ENCODE measurements at places on chromosomes 16 and 17.

DNA sequence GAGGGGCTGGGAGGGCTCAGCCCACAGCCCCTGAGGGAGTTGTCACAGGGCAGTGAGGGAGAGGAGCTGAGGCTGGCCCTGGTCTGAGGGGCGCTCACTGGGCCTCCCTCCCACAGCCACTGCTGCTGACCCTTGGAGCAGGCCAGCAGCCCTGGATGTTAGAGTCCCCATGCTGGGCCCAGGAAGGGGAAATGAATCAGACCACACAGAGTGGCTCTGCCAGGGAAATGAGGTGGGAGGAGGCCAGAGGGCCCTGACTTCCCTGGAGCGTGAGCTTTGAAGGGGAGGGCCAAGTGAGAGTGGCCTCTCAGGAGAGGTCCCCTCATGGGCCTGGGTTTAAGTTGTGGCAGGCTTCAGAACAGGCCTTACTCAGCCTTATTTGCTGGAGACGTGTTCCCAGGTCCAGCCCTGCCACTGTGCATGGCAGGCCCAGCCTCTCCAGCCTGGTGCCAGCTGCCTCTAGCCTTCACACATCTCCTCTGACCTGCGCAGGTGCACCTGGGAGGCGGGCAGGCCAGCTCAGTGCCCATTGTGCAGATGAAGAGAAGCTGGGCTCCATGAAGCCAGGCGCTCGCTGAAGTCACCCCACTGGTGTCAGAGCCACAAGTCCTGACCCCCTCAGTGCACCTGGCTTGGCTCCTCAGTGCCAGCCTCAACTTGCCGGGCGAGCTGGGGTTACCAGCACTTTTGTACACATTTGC lies 15.4 kb downstream of the GPT2 start:
- DNase-seq = no peak

DNA sequence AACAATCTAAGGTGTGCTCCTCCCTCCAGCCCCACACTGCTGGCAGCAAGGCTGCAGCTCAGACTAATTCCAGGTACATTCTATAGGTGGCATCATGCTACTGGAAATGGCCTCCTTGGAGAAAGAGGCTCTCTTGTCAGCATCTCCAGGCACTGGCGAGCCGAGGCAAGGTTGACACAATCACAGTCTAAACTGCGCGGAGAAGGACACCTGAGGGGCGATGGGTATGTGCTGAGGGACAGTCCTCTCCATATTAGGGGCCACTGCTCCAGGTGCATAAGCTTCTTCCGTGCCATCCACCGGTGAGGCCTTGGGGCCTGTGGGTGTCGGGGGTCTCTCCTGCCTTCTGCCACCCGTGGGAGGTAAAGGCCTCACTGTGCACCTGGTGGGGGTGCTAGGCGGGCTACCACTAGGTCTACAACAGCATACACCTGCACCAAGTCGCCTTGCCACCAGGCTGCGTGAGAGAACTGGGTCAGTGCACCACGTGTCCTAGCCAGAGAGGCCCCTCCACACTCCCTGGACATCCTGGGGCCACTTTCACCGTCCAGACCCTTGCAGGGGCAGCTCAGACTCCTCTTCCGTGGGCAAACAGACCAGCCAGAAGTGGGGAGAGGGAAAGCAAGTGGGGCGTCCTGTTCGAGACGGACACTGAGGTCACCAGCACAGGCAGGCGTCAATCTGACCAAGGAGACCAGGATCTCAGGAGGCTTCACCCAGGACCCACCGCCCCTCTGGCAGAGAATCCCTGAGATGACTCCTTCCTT lies 12.1 kb upstream of the CBX8 start:
- DNase-seq = no peak

- DNase-seq = no peak
Measured at GRCh38 chr16:10196999-10197398, 14.8 kb upstream of the GRIN2A start.

- DNase-seq = no peak
Measured at GRCh38 chr16:48999044-48999443, 282.6 kb downstream of the CBLN1 start.

DNA sequence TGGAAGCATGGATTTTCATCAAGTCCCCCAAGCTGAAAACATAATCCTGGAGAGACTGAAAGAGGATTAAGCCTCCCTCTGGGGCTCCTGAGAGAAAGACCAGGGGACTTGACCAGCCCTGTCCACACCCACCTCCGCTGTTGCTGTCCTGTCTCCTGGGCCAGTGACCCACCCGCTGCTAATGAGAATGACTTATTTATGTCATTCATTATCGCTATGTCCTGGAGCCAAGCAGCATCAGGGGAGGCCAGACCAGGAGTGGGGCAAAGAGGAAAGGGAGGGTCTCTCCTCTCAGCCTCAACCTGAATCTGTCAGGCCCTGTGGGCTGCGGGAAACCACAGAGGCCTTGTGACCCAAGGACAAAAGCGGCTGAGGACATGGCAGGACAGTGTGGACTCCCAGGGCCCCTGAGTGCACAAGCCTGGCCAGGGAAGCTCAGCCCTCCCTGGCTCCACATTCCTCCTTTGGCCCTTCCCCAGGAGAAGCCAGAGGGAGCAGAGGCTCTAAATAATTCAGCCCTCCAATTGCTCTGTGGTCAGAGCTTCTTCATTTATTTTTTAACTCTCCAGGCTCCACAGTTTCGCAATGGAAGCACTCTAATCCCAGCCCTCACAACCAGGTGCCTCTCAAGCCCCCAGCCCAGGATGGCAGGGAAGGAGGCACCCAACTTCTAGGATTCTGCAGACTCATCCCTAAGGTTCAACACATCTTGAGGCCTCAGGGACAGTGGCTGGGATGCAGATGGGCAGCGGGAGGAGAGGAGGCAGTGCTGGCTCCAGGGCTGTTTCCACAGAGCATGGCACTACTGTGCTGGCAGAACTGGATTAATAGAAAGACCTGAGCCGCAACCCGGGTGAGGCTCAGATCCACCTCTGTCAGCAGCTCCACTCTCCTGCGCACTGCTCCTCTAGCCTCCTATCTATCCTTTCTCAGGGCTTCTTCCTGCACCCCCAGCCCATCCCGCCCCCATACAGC lies 19.1 kb downstream of the CUEDC1 start:
- no peak for DNase-seq

DNA sequence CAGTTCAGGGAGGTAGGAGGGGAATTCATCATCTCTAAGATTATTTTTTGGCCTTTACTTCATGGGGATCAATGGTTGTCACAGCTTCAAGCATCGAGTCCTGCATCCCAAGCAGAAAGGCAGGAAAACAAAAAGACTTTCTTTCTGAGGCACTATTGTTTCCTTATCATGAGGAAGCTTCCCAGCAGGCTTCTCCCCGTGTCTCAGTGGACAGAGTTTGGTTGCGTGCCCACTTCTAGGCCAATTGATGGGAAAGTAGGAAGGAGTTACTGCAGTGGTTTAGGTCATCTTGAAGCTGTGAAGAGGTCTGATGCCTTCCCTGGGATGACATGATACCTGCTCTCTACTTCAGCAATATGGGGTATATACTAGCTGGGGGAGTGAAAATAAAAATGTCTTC lies 175.3 kb upstream of the CDH13 start:
- no peak for DNase-seq

DNA sequence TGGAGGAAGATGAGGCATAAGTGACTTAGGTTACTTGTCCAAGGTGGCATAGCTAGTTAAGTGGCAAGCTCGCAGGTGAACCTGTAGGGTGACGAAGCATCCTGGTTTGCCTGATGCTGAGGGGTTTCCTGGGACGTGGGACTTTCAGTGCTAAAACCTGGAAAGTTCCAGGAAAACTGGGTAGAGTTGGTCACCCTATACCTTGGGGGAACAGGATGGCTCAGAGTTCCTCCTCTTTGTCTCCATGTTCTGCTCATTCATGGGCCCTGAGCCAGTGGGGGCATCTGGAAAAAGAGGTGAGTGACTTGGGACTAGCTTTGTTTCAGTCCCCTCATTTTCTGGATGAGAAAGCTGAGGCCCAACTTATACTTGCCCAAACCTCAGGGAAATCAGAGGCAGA lies 268.0 kb upstream of the N4BP1 start:
- no peak for DNase-seq

DNA sequence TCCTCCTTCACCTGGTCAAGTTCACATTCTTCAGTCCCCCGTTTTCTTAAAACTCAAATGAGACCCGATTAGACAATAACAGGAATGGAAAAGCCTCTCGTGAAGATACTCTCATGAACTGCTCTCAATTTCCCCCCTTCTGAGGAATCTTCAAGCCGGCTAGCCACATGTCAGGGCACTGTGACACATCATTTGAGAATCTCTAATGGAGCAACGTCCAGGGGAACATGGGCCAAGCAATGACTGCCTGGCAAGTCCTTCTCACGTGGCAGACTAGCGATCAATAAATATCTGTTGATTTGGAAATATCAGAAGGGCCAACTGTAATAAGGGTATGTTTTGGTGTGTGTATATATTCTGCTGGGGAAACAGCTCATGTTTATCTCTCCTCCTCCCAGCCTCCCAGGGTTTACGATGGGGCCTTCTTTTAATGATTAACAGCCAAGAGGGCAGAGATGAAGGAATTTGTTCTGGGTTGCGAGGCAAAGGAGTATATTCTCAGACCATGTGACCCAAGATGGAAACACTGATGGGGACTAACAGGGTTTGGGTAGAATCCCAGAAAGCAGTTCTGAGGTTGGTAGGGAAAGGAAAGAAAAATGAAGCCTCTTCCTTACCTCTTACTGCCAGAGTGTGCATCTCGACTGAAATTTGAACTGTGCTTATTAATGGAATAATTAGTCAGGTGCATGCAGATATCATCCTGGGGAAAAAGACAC lies 21.4 kb downstream of the TTLL6 start:
- no peak for DNase-seq

DNA sequence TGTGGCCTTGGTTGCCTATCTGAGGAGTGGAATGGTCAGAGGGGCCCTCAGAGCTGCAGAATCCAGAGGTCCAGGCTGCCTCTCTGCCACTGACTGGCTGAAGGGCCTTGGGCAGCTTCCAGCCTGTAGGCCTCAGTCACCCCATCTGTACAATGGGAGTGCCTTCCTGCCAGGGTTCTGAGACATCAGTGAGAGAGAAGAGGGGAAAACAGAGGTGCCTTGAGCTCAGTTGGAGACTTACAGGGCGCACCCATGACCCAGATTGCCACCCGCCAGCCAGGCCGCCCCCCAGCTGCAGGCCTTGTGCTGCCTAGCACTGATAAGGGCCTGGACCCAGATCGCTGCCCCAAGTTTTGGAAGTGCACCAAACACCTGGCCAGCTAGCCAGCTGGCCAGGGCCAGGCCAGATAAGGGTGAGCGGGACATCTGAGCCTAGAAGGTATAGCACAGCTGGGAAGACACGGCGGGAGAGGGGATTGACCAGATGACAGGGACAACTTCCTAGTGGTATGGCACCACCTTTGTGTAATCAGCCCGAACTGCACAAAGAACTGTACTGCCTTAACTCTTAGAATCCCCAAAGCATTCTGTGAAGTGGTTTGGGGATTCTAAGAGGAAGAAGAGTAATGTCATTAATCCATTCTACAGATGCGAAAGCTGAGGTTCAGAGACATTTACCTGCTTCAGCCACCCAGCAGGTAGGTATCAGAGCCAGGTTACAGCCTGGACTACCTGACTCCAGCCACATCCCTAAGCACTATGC lies 1.4 kb downstream of the SLC4A1 start:
- no peak for DNase-seq

GRCh38 chr17:17564896-17565295 lies 26.6 kb downstream of the PEMT start:
- DNase-seq = no peak

GRCh38 chr17:57676543-57676942 lies 68.6 kb downstream of the CCDC182 start:
- DNase-seq = no peak

DNA sequence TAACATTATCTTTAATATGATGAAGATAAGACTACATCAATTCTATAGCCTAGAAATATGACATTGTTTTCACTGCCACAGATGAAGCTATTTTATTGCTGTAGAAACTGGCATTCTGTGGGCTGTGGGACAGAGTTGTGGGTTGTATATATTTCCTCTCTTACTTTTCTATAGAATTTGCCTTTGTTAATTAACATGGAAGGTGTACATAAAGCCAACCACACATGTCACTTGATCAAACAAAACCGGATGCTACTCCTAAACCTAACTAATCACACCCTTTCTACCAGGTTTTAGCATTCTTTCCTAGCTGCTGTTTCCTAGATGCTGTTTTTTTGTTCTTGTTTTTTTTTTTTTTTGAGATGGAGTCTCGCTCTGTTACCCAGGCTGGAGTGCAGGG lies 81.2 kb upstream of the ATP2A3 start:
- no peak for DNase-seq

DNA sequence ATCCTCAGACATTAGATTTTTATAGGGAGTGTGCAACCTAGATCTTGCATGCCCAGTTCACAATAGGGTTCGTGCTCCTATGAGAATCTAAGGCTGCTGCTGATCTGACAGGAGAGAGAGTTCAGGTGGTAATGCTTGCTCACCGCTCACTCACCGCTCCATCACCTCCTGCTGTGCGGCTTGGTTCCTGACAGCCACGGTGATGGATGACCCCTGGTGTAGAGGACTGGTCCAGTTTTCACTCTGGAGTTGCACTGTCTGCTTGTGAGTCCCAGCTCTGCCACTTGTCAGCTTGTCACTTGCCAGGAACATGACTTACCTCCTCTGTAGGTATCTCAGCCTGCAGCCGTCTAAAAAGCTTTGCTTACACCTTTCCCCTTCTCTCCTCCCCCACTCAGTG lies 214.6 kb downstream of the SNX29 start:
- DNase-seq = no peak

GRCh38 chr16:89828199-89828869 lies at the start of gene SPIRE2:
TSS of gene SPIRE2 (plus strand) at chr16:89828475. CDS start at chr16:89828551, 76 bp downstream.
- DNase-seq = peak; percentile 75

GRCh38 chr17:65278050-65278819 lies 141.1 kb downstream of the RGS9 start:
- DNase-seq = peak; percentile 46

DNA sequence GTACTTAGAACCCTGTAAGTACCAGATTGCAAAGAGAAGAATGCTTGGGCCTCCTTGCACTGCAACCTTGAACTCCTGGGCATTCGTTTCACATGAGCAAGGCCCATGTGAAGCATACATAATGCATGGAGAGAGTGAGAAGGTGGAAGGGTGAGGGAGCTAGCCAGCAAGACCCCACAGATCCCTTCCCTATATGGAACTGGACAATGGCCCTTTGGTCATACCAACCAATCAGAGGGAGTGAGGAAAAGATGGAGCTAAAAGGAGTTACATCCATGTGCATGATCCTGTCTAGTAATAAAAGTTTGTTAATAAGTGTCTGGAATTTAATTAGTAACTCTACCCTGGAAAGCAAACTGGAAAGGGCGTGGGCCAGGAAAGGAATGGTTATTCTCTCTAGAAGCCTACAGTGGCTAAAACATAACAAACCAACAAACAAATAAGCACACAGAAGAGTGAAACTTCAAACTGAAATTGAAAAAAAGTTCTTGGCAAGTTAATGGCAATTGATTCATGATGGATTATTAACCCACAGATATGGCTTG lies 29.6 kb downstream of the DNAH3 start:
- no peak for DNase-seq

DNA sequence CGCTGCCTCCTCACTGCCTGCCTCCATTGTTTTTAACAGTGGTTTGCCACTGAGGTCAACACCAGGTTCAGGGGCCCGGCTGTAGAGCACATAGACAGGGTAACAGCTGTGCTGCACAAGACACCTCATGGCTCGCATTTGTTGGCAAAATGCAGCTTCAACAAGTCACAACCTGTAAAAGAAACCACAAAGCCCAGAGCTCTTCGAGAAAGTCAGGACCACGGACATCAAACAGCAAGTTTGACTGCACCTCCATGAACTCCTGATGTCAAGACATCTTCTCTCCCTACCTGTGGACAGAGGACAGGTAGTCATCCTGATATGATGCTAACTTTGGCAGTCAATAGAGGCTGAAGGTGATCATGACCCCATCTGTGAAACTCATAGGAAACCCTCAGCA lies 142.4 kb upstream of the SOX9 start:
- DNase-seq = no peak
